Tracheal epithelial cell (primary cell): ENCODE measurements at places on chromosomes 7 and 10. TPM values are rescaled to one million over a fixed set of nuclear protein-coding genes. Genes with fewer than 3 reads are reported as not detected.

OR2A5 gene
- under 0.01 TPM in 1 of 2 replicates, not detected in the other for total RNA-seq

HPS1 gene
- total RNA-seq = 19.0 and 19.8 TPM in 2 replicates

TYSND1 gene
- 27.2 and 67.4 TPM in 2 replicates for total RNA-seq

TSPAN33 gene
- 3.9 and 4.0 TPM in 2 replicates for total RNA-seq

AKR1C8 gene
- total RNA-seq = not detected in 2 replicates

ZNF775 gene
- total RNA-seq = 3.4 and 3.8 TPM in 2 replicates

CPVL gene
- total RNA-seq = 0.43 and 3.4 TPM in 2 replicates

NACAD gene
- total RNA-seq = under 0.01 and 0.96 TPM in 2 replicates

TMEM26 gene
- total RNA-seq = not detected in 2 replicates

RASSF4 gene
- total RNA-seq = under 0.01 and 28.4 TPM in 2 replicates

SPDYE2 gene
- not detected in 2 replicates for total RNA-seq

GBX1 gene
- total RNA-seq = 0.24 TPM in 1 of 2 replicates, not detected in the other

SDK1 gene
- 0.43 and 1.7 TPM in 2 replicates for total RNA-seq

C10orf62 gene
- total RNA-seq = not detected in 2 replicates

GIMAP7 gene
- under 0.01 TPM in 1 of 2 replicates, not detected in the other for total RNA-seq

CYTH3 gene
- 13.6 and 28.0 TPM in 2 replicates for total RNA-seq
